Inflammatory macrophage treated with lipopolysaccharide for 1 hour (primary cell): ENCODE measurements at places on chromosomes 16 and 17.
A peak's percentile ranks its signal among the peaks of the same experiment; 100 is the strongest.

GRCh38 chr16:4925791-4926190 is 11.2 kb downstream of the PPL start:
- no peak for DNase-seq

GRCh38 chr16:82031116-82032084 is 3.7 kb upstream of the HSD17B2 start:
- peak; percentile 68 for DNase-seq

DNA sequence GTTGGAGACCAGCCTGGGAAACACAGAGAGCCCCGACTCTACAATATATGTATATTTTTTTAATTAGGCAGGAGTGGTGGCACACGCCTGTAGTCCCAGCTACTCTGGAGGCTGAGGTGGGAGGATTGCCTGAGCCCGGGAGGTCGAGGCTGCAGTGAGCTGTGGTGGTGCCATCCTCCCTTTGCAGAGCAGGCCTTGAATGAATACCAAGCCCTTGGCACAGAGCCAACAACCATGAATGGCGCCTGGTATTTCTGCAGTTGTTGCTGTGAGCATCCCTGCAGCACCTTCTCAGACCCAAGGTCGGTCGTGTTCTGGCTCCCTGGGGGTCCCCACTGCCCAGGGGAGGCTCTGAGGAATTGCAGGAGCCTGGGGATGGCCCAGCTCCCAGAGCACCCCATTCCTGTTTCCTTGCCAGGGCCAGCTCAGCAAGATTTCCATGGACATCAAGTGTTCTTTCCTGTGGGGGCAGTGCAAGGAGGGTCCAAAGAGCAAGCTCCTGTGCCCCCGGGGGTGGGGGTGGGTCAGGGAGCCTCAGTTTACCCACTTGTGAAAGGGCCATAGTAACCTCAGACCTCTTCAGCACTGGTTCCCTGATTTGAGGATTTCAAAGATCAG is 25.6 kb upstream of the RMI2 start:
- no peak for DNase-seq

- no peak for DNase-seq
Measured at GRCh38 chr17:19676896-19677295, 28.3 kb downstream of the ALDH3A2 start.

- no peak for DNase-seq
Measured at GRCh38 chr17:17810084-17810894, 26.5 kb downstream of the SREBF1 start.

DNA sequence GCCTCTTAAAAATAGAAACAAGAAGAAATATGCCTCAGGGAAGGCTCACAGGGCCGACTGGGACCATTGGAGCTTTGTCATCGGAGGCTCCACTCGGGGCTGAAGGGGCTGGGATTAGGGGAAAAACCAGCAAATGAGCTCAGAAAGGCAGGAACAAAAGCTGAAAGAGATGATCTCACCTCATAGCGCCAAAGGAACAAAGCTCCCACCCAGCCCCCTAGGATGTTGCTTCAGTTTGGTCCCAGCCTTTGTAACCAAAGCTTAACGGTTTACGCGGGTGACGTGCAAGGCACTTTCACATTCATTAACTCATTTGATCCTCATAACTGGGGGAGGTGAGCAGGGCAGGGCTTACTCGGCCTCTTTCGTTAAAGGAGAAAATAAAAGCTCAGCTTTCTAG is 168.5 kb upstream of the DYNLRB2 start:
- no peak for DNase-seq

DNA sequence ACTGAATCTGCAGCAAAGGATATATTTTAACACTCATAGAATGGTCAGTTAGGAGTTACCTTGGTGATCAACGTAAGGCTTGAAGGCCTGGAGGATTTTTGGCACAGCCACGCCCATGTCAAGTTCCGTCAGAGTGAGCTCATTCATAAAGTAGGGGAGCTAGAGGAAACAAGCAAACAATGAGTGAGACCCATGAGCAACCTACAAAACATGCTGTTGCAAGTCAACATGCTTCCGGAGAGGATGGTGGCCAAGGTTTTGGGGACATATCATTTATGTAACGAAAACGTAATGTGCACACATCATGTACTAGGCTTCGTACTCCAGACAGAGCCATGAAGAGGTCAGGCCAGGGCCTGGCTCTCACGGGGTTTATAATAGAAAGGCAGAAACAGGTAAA is 41.1 kb upstream of the ERN1 start:
- DNase-seq = no peak

DNA sequence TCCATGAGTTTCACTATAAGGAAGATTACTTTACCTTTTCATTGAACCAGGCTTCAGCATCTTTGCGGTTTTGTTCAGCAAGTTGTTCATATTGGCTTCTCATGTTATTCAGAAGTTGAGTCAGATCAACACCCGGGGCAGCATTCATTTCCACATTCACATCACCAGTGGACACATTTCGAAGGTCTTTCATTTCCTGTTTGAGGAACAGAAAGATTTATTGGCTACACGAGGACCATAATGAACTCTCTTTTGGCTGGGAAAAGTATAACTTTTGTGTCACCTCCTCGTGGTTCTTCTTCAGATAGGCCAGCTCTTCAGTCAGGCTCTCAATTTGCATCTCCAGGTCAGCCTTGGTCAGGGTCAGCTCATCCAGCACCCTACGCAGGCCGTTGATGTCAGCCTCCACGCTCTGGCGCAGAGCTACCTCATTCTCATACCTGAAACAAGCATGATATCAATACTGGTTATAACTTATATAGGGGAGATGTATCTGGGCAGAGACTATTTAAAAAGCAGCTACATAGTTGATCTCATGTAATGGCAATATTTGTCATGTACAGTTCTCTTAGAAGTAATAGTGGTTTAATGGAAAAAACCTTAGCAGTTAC is 2.1 kb downstream of the KRT10 start:
- no peak for DNase-seq

DNA sequence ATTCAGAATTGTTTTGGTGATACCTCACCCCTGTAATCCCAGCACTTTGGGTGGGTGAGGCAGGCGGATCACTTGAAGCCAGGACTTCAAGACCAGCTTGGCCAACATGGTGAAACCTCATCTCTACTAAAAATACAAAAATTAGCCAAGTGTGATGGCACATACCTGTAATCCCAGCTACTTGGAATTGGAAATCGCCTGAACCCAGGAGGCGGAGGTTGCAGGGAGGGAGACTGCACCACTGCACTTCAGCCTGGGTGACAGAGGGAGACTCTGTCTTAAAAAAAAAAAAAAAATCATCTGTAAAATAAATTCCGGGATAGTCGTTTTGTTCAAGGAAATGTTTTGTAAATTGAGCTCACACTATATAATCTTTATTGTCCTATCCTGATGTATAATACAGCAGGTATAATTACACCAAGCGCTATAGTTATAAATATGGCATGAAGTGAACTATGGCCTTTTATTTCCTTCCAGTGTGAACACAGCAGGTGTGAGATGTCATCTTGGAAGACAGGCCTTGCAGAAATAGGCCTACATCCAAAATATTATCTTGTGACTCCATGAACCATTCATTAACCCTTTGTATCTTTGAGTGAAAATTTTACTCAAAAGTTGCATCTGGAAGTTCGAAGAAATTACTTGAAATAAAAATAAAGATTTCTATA is 25.4 kb downstream of the PLA2G10 start:
- DNase-seq = no peak

DNA sequence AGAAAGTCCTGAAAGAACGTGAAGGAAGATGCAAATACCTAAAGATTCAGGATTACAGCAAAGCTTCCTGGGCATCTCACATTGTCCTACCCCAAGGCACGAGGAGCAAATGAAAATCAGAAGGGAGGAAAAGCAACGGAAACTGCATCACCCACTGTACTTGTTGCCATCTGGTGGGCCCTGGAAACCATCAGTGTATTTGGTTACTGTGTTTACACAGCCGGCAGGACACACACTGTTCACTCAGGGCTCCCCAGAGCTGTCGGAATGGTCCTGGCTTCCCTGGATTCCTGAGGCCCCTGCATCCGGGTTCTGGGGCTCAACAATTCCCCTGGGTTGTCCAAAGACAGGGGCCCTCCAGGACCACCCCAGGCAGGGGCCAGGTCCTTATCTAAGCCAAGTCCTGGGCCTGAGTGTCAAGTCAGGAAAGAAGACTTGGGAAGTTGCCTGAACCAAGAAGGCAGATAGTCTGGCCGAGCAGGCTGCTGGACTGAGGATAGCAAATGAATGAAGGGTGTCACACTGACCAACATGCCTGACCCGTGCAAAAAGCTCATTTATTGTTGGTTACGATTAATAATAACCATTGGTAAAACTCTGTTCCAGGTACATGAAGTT is 52.8 kb downstream of the SOX9 start:
- no peak for DNase-seq

- DNase-seq = no peak
Measured at GRCh38 chr17:31877911-31878702, 19.1 kb upstream of the COPRS start.

- peak; percentile 7 for DNase-seq
Measured at GRCh38 chr17:81517339-81518112, 4.9 kb upstream of the ACTG1 start.

DNA sequence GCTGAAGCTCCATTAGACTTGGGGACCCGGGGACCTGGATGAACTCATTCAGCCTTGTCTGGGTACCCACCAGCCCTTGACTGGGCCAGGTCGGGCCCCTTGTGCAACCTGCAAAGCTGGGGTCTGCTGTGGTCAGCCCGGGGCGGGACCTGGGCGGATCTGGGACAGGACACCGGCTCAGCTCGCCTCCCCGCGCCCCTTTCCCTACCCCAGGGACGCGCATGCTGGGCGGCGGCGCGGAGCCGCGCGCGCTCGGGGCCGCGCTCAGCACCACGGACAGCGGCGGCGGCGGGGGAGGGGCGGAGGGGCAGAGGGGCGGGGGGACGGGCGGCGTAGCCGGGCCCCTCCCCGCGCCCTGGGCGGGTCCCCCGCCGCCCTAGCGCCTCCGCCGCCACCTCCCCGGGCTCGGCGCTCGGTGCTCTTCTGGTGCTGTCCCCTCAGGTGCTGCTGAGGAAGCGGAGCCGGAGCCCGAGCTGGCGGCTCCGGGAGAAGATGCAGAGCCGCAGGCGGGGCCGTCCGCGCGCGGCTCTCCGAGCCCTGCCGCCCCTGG is 7.4 kb downstream of the ACD start:
- DNase-seq = no peak

- DNase-seq = no peak
Measured at GRCh38 chr16:89536886-89537548, 23.5 kb upstream of the RPL13 start.

DNA sequence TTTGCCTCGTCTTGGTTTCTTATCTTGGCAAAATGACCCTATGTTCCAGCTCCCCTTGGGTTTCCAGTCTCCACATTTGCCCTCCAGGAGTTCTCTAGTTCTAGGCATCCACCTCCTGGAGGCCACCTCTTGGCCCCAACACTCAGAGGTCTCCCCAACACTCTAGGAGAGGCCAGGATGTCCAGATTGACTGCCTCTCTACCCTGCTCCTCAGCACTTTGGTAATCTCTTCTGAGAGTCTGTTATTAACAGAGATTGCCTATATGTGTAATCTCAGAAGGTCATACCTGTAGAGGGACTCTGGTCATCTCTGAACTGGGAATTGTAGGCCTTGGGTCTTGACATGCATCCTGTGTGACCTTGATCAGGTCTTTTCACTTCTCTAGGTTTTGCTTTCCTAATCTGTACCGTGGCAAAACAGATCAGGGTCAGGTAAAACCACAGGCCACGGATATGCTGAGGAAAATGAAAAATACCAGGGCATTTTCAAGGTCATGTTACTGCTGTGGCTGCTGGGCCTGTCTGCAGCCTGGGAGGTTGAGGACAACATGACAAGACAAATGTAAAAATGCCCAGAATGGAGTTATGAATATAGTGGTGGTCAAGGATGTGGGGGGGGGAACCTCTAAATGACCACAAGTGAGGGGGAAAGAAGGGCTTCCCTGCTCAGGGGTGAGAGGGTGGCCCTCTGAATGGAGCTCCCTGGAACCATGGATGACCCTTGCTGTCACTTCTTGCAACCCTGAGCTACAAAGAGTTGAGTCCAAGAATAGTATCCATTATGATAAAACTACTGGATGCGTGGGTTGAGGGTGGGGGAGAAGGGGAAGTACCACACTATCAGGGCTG is 5.0 kb upstream of the CCL4L2 start:
- peak; percentile 56 for DNase-seq

GRCh38 chr17:60390925-60391470 is 935 bp downstream of the USP32 start:
- peak; percentile 42 for DNase-seq

DNA sequence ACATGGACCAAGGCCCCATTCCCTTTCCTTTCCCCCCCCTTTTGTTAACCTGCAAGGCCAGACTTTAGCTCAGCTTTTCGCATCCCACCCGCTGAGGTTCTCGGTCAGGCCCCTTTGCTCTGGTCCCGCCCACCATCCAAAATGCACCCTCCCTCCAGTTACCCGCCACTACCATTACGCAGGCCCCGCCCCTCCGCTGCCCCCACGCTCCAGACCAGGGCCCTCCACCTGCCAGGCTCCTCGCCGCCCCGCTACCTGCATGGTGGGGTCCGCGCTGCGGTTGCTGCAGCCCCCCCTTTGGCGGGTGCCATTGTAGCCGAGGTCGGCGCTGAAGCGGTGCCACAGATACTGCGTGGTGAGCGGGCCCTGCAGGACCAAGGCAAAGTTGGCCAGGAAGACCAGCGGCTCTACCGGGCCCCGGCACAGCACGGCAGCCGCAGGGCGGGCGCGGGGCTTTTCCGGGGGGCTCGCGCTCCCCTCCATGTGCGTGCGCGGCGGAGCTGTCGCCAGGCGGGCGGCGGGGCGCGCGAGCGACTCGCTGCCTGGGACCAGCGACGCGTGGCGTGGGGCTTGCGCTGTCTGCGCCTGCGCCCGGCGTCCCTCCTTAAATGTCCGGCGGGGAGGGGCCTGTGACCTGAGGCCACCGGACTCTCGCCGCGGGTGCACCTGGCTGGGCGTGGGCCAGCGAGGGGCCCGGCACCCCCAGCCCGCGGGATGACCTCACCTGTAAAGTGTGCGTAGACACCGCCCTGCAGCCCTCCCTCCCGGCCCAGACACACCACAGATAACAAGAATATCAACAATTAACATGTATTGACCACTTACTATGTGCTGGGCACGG is at the start of gene SLC46A1:
Gene SLC46A1, minus strand, starts transcription at position 581 of the 841 bp plus-strand sequence. Its CDS starts 98 bp downstream, at position 483.
- no peak for DNase-seq

DNA sequence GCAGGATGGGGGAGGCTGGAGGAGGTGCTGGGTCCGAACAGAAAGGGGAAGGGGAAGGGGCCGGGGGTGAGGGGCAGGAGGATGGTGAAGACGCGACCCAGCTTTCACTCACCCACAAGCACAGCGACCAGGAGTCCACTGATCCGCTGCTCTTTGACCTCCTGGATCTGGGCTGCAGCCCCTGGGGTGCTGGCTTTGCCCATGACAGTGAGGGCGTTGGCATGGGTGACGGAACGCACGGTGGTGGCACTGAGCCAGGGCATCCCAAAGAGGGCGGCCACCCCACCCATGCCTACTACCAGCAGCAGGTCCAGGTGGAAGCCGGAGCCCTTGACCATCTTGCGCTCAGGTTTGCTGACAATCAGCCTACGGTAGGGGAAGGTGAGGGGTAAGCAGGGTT is 14.9 kb downstream of the SLC4A1 start:
- DNase-seq = no peak
